ENCODE measurements at places on chromosomes 2 and 18. TPM values are rescaled to one million over a fixed set of nuclear protein-coding genes. Genes with fewer than 3 reads are reported as not detected.

Gene CPSF3
- total RNA-seq, result 60.3 TPM

Gene INHBB
- 0.16 TPM for total RNA-seq

Gene TUBB8B
- total RNA-seq, result 0.93 TPM

Gene THSD7B
- total RNA-seq, result 10.3 TPM

Gene RBM43
- total RNA-seq, result 4.7 TPM

Gene BMP10
- not detected for total RNA-seq

Gene ACVR1C
- 2.4 TPM for total RNA-seq

Gene LIMS3
- 0.93 TPM for total RNA-seq

Gene PPP4R3B
- 50.5 TPM for total RNA-seq

Gene EFR3B
- total RNA-seq, result 22.1 TPM

Gene PARD3B
- total RNA-seq, result 34.4 TPM

DNA sequence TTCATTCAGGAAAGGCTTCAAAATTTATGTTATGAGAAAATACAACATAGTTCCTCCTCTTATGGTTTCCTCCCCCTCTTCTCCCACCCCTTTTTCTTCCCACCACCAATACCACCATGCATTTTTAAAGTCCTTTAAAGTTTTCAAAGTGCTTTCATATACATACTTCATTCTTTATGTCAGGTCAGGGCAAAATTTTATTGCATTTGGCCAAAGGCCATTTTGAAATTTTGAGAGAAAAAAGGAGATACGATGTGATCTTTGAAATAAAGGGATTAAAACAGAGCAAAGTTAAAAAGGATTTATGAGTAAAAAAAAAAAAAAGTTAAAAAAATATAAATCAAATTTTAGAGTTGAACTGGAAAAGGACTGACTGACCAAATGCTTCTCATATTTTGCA lies 792.5 kb upstream of the FANCL start:
- DNase-seq, result no peak

GRCh38 chr2:343355-343754 lies 55.5 kb upstream of the ALKAL2 start:
- no peak for DNase-seq

GRCh38 chr2:29063646-29064345 lies 10.5 kb downstream of the PCARE start:
- DNase-seq, result no peak

GRCh38 chr2:231050018-231050901 lies 6.4 kb upstream of the PSMD1 start:
- peak; percentile 44 for DNase-seq

DNA sequence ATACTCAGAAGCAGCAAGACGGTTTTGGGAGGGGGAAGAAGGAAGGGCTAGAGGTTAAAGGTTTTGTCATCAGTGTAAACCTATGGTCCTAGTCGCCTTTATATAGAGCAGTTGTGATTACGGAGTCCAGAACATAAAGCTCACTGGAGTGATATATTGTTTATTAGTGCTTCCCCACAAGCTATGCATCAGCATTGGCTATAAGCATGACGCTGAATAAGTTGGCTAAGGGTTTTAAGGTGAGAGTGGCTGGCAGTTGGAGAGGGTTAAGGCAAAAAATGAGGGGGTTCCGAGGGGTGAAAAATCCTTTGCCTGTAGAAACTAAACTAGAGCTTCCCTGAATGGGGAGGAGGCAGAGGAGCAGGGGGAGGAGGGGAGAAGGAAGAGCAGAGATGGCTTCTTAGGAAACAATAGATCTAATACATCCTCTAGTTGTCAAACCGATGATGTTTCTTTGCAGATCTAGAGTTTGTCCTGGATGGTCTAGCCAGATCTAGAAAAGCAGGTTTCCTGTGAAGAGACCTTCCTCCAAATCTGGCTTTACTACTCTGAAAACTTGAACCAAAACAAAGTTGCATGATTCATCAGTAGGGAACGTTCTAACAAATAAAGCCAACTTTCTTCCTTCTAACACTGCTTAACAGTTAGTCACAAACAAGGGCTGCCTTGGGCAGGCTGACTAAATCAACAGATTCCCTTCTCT lies 2.5 kb downstream of the KLF7 start:
- DNase-seq, result no peak

DNA sequence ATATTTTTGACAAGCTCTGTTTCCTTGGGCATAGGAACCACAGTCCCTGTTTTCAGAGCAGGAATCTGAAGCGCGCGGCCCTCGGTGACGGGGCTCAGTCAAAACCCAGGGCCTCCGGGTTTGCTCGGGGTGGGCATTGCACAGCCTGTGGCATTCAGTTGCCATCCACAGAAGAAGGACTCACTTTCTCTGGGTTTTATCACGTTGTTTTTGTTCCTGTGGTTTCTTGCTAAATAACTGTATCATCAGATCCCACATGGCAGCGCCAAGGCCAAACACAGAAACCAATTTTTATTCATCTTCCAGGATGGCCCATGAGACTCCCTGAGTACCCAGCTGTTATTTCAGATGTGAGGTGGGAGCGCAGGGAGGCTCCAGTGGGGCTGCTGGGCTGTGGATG lies 35.6 kb downstream of the SGPP2 start:
- no peak for DNase-seq

- DNase-seq, result no peak
Observed at GRCh38 chr18:70243131-70243929, 37.8 kb upstream of the RTTN start.

DNA sequence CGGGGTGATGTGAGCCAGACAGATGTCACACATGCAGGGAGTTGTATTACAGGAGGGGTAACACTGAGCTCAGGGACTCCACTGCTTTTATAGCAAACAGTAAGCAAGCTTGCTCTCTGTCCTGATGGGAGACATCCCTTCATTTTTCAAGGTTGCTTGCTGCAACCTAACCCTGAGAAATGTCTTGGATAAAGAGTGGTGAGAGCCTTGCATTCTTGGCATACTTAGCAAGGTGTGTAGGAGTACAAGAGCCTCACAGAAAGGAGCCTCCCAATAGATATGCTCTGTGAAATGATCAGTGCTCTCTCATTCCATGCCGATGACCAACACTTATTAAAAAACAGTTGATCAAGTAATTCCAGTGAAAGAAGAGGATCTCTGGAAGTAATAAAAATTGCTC lies 8.1 kb downstream of the PFN4 start:
- no peak for DNase-seq

GRCh38 chr2:105515581-105516415 lies 116.9 kb upstream of the FHL2 start:
- no peak for DNase-seq

DNA sequence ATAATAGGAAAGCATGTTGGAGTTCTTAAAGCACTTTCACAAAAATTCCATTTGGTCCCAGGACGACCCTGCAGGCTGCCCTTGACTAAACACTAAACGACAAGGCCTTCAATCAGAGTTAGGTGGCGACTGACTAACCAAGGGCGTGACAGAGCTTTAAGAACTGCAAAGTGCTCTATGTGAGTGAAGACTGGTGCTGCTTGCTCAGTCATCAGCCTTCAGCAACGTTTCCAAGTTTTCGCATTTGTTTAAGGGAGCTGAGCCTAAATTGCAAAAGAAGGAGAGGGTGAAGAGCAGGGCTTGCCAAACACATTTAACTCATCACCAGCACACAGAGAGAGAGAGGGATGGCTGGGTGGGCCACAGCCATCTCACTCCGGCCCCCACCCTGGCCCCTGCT lies 204.7 kb upstream of the PID1 start:
- DNase-seq, result no peak

GRCh38 chr2:2527148-2527547 lies 196.1 kb upstream of the MYT1L start:
- DNase-seq, result no peak

DNA sequence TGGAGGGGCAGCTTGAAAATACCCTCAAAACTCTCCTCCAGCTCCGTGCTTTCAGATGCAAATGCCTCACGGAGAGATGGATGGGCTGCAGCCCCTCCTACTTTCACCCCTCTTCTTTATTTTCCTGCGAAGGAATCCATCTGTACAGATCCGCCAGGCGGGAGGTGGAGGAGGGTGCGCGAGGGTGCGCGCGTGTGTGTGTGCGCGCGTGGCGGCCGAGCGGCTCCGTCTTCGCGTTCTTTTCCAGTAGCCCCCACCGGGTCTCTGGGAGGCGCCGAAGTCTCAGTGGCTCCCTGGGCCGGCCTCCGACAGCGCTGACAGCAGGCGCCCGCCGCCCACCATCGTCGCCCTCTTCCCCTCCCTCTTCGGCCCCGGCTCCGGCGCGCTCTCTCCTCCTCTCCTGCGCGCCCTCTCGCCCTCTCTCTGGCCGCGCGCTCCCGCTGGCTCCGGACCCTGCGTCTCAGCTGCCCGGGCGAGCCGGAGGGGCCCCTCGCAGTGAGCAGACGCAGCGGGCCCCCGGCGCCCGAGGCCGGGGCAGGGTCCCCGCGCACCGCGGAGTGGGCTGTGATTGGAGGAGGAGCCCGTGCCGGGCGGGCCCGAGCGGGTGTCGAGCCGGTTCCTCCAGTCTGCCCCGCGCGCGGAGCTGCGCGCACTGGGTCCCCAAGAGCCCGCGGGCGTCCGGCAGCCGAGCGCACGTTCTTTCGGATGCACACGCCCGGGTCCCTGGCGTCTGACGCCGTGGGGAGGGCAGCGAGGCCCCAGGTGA lies at the start of gene CDH7:
Gene CDH7, plus strand, starts transcription at position 624 of the 766 bp plus-strand sequence. CDS start 11,831 bp downstream, outside the sequence.
- DNase-seq, result peak; percentile 61

- DNase-seq, result no peak
Observed at GRCh38 chr2:150188177-150188576, 299.3 kb downstream of the RND3 start.

GRCh38 chr2:142617461-142617860 lies 260.0 kb upstream of the KYNU start:
- DNase-seq, result no peak

- DNase-seq, result no peak
Observed at GRCh38 chr18:62338446-62339105, 13.5 kb downstream of the TNFRSF11A start.

DNA sequence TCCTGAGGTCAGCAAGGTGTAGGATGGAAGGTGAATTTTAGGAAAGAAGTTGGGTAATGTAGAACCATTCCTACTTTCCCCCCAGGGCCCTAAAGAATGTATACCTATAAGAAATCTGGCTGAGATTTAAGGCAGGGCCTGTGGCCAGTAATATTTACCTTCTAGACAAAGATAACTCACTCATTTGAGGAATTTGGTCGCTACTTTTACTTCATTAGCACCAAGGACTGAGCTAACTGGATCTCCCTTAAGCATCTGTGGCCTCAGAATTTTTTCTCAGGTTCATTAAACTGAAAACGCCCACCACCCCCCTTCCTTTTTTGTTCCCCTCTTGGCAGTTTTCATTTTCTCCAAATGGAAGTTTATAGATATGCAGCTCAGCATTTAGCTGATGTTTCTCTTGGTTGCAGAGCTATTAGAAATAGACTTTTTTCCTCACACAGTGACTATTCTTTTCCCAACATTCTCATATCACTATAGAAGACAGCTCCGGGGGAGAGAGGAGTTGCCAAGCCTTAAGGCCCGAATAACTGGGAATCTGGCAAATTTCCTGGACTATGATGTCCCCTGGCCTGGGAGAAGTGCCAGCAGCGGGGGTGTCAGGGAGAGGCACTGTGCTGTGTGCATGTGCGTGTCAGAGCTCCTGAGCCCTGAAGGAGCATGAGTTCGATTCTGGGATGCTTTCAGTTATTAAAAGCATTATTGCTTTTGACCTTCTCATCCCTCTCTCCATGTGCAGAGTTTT lies 310.9 kb downstream of the PRKCE start:
- no peak for DNase-seq

DNA sequence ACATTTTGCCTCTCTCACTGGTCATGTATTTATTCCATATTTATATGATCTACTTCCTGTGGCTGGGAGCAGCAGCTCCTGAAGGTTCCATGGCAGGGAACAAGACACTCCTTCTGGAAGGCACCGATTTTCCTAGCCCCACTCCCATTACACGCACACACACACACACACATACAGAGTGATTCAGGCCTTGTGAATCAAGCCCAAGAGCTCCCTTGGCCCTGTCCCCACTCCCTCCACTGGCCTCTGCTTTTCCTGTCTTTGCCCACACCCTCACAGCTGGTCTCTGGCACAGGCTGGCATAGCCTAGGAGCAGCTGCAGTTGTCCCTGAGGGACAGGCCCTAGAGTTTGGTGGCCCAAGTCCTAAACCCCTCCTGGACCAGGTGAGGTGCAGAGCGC lies 201.7 kb downstream of the NAPG start:
- no peak for DNase-seq

DNA sequence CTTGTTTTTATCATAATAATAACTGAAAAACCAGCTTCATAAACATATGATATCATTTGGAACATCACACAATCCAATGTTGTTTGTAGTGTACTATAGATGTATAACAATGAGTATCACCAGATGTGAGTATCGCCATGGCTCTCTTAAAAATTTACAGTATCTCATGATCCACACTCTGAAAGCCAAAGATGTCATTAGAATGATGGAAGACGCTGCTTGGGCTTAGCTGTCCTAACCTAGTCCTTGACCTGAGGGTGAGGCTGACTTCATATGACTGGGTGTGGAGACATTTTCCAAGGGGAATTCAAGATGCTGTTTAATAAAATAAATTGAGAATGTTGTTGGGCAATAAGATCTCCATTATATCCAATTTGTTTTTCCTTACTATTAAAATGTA lies 242.6 kb downstream of the RIT2 start:
- no peak for DNase-seq

- DNase-seq, result no peak
Observed at GRCh38 chr2:133654949-133655348, 86.7 kb upstream of the NCKAP5 start.

DNA sequence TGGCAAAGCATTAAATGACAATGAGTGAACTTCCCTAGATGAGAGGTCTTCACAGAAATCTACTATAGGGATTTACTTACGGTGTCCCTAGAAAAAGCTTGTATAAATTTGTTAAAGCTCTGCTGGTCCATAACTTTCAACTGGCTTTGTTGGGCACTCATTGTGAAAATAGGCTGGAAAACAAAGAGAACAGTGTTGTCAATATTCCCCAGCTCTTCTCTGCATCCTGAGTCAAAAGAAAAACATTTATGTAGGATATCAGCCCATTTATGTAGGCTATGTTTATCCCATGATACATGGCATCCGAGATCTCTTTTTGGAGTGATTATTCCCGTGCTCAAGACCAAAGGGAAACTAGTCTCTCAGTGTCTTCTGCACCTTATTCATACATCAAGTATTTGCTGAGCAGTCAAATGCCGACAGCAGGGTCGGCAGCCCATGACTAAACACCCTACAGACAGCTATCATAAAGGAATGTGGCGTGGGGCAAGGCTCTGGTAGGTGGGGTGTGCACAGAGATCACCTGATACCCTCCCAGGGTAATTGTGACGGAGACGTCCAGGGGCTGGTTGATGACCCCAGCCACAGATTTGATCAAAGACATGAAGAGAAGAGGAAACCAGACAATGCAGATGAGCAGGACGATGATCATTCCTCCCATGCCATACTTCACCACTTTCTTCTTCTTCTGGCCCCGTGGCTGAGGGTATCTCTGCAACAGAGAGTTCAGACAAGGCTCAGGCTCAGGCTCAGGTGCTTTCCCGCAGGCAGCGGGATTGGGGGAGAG lies 155.9 kb downstream of the NAPG start:
- DNase-seq, result no peak

DNA sequence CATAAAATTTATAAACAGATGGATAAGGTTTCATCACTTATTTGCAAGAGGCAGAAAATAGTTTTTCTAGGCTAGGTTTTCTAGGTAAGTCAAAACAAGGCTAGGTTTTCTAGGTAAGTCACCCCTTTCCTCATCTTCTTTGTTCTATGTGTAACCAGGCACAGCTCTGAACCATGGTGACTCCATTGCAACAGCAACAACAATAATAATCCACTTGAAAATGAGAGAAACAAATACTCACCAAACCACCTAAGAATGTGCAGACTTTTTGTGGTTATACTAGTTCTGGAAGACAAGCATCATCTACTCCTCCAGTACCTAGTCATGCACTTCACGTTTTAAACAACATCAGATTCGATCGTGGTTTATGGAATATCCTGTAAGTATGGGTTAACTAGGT lies 237.4 kb upstream of the ACVR2A start:
- no peak for DNase-seq

- DNase-seq, result no peak
Observed at GRCh38 chr2:191927319-191927867, 80.5 kb upstream of the CAVIN2 start.

Measured in progenitor cell of endocrine pancreas (in vitro differentiated cells).